ENCODE measurements at places on chromosomes 1 and 21.

GRCh38 chr1:109111386-109112055, 2.4 kb upstream of the ELAPOR1 start:
- no peak for DNase-seq

DNA sequence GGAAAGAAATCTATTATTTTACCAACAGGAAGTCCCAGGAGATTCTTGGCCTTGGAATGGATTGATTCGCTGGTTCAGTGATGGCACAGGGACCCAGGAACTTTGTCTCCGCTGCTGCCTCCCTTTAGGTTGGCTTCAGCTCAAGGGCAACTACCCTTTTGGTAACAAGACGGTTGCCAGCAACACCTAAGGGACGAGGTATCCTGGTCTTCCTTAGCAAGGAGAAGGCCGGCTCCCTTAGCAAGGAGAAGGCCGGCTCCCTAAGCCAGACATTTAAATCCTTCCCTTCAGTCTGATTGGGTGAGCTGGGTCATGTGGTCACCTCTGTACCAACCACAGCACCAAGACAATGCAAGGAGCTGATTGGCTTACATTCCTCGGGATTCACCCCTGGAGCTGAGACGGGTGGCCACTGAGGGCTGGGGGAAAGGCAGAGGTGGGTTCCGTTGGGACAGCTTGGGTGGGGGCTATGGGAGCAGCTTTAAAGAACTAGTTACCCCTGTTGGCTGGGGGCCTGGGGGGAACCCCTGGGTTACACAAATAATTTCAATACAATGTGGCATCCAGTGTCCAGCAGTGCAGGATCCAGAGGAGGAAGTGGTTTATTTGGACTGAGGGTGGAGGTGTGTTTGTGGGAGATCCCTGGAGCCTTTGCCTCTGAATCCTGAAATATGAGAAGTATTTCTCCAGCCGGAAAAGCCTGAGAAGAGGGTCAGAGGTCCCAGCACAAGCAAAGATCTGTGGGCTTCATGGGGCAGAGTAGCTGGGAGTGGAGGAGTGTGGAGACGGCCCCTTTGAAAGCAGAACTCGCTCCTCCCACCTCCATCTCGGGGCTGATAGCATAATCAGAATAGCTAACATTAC, 20.7 kb upstream of the CLIC4 start:
- no peak for DNase-seq

- DNase-seq: no peak
These were observed 2.9 kb downstream of the C2CD2 start for GRCh38 chr21:41950941-41951351.

DNA sequence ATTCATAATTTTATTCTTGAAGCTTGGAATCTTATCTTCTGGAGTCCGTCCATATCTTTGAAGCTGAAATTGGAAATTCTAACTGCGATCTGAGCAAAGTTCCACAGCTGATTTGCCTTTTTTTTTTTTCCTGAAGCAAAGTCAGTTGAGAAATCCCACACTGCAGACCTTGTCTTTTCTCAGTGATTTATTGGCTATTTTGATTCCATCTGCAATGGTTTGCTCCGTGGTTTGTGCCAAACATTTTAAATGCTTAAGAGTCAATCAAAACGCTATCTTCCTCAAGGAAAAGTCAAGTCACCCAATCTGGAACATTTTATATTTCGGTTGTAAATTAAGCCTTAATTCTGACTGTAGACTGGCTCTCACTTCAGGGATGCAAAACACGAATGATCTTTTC, 88.2 kb upstream of the GRIK1 start:
- no peak for DNase-seq
